ENCODE measurements at places on chromosomes 5 and 9. TPM values are rescaled to one million over a fixed set of nuclear protein-coding genes. Genes with fewer than 3 reads are reported as not detected.

Gene ROPN1L
- total RNA-seq = 0.59 TPM

Gene NR4A3
- total RNA-seq = 0.36 TPM

Gene TOR4A
- 2.5 TPM for total RNA-seq

Gene CDH18
- 0.36 TPM for total RNA-seq

GRCh38 chr9:68949271-68950000 lies 64.5 kb downstream of the PRKACG start:
- H3K36me3 ChIP-seq = no peaks in the 10 kb centered on the region
- H3K4me1 ChIP-seq = no peaks in the 10 kb centered on the region
- no peak overlapping the region for H3K27ac ChIP-seq
- no peaks in the 10 kb centered on the region for H3K27me3 ChIP-seq
- H3K4me3 ChIP-seq = peak overlapping the region; percentile 43
